ENCODE measurements at places on chromosomes 7 and 10.

DNA sequence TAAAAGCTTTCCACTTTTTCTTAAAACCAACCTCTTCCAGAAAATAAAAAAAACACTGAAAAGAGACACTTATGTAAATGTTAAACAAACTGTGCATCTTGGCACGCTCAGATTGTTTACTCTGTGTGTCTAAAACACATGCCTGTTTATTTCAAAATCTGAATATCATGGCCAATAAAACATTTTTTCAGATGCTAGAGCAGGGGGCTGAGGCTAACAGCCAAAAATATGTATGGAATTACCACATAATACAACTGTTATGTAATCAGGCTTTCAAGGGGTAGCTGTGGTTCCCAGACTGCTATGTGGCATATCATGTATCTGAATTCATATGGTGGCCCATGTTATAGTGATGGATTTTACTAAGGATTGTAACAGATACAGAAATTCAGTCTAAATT lies 130.4 kb downstream of the HIBADH start:
- DNase-seq: no peak

DNA sequence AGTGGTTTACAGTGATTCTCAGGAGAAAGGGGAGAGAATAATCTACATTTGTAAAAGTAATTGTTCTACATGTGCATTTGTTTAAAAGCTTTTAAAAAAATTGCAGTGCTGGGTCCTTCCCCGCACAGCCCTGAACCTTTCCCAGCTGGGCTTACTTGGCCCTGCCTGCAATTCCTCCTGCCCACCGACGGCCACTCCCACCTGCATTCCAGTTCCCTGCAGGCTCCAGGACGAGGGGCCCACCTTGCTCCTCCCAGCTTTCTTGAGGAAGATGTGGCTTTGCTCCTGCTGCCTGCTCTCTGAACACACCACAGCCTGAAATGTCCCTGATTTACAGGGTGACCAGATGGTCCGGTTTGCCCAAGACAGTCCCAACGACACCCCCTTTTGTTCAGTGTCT lies 222.7 kb downstream of the PRPF18 start:
- DNase-seq: peak; percentile 24

DNA sequence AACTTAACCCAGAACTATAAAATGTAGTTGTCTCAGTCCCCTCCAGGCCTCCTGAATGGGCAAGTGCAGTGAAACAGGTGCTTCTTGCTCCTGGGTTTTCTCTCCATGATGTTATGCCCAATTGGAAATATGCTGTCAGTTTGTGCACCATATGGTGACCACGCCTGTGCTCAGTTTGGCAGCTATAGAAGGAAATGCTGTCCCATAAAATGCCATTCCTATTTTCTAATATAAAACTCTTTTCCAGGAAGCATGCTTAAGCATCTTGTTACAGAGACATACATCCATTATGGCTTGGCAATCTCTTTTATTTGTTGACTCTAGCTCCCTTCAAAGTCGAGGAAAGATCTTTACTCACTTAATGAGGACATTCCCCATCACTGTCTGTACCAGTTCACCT lies 45.2 kb downstream of the FGFBP3 start:
- DNase-seq: no peak

- no peak for DNase-seq
Observed at GRCh38 chr7:31860925-31861324, 173.9 kb downstream of the PPP1R17 start.

- DNase-seq: no peak
Observed at GRCh38 chr10:104329735-104330134, 8.5 kb downstream of the ITPRIP start.

DNA sequence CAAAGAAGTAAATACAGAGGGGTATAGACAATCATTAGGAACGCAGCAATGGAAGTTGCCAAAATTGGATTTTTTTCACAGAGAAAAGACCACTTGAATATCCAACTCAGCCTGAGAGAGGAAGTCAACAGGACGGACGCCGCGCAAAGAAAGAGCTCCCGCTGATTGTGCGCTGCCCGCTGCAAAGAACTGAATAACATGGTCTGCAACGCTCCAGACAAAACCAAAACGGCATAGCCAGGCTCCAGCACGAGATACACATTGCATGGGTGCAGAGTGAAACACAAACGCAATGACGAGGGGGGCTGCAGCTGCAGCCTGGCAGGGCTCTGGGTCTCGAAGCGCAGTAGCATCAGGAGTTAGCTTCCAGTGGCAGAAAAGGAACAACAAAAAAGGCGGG lies 113.9 kb upstream of the MGMT start:
- no peak for DNase-seq

GRCh38 chr7:70060298-70061068 lies 462.2 kb downstream of the AUTS2 start:
- peak; percentile 41 for DNase-seq

DNA sequence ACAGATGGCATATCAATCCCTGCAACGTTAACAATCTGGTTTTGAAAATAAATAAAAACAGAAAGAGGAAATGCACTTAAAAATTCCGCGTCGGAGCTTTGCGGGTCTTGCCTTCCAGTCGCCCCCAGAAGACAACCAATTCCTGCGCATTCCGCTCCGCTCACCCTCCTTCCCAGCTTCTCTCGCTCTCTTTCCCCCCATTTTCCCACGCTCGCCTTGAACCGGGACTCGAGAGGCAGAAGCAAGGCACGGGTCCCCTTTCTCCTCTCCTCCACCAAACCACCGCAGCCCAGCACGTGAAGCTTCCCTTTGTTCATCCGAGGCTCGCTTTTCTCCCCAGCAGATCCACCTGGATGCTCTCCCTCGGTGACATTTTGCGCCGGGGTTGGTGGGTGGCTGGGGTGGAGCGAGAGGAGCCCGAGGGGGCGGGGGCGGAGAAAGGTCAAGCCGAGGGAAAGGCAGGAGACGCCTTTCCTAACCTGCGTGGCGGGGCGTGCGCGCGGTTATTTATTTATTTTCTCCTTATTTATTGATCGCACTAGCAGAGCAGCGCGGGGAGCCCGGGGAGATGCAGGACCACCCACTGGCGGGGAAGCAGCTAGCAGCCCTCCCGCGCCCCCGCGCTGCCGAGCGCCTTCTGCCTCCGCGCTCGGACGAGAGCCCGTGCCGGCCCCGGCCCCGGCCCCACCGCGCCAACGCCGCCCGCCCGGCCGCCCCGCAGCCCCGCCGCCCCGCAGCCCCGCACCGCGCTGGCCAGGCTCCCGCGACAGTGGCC lies at the start of gene KCND2:
KCND2 (plus strand) TSS at position 475 of the 775 bp plus-strand sequence.
- no peak for DNase-seq

DNA sequence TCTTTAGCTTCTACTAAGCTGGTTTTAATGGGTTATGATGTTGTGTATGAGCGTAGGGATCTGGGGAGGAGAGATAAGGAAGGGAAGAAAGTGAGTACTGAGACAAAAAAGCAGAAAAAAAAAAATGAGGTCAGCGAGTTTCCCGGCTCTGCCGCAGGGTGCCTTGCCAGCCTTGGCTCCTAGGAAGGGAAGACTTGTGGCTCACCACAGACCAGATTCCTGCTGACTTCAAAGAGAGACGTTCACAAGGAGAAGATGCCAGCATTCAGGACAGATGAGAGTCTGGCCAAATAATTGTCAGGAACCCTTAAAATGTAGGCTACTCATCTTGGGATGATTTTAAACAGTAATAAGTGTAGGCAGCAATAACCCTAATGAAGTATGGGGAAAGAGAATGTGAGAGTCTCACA lies 11.4 kb upstream of the FAS start:
- no peak for DNase-seq
